Heart right ventricle (tissue), 16 donors: ENCODE measurements at places on chromosomes 7 and 10. TPM values are rescaled to one million over a fixed set of nuclear protein-coding genes. Genes with fewer than 3 reads are reported as not detected.
A peak's percentile ranks its signal among the peaks of the same experiment; 100 is the strongest.

- no peaks in the 10 kb centered on the region for H3K27me3 ChIP-seq
- no peaks in the 10 kb centered on the region for H3K36me3 ChIP-seq
- no peak overlapping the region for H3K4me3 ChIP-seq
- H3K27ac ChIP-seq = no peak overlapping the region
- DNase-seq = no peak
- H3K4me1 ChIP-seq = no peaks in the 10 kb centered on the region
Measured at GRCh38 chr7:80362677-80363076, 149.2 kb downstream of the GNAT3 start.

- no peak for DNase-seq
- H3K27me3 ChIP-seq = no peaks in the 10 kb centered on the region
- no peak overlapping the region for H3K4me3 ChIP-seq
- H3K4me1 ChIP-seq = peaks cover 3% of the 10 kb centered on the region
Measured at GRCh38 chr7:130933919-130934318, 199.9 kb upstream of the KLF14 start.

DNA sequence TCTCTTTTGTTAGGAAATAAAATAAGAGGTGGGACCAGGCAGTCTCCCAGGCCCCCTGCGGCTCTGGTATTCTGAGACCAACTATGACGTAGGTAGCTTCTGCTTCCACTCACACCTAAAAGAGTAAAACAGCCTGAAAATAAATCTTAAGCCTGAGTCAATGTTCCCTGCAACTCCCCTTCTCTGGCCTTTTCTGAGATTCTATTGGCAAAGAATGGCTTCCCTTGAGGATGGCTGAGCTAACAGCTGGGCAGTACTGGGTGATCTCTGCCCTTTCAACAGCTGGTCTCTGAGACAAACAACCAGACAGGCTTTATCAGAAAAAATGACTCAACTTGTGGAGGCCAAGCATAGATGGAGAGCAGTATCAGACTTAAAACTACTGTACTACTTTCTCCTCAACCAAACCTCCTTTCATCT, 58.7 kb downstream of the CREB3L2 start:
- peaks cover 32% of the 10 kb centered on the region for H3K4me1 ChIP-seq
- peak overlapping the region; percentile 76 for H3K27ac ChIP-seq
- H3K27me3 ChIP-seq = no peaks in the 10 kb centered on the region

DNA sequence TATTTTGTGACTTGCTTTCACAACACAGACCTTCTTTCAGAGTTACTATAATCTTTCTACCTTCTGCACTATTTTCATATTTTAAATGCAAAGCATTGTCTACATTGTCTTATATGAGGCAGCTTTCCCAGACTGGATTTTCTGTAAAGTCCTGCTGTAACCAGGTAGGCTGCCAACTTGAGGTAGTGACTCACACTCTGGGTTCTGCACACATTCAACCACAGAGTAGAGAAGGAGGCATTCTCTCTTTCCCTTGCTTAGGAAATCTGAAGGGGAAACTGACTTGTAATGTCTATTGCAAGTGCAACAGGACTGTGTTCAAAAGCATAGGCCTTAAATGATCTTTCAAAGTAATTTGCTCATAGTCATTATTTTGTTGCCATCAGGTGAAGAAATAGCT, 461.4 kb downstream of the GRM8 start:
- H3K4me3 ChIP-seq = no peak overlapping the region
- H3K27ac ChIP-seq = no peak overlapping the region
- no peaks in the 10 kb centered on the region for H3K36me3 ChIP-seq
- no peak for DNase-seq

Gene AKR1D1
- not detected for total RNA-seq
